ENCODE measurements at places on chromosomes 2 and 18. TPM values are rescaled to one million over a fixed set of nuclear protein-coding genes. Genes with fewer than 3 reads are reported as not detected.

DNA sequence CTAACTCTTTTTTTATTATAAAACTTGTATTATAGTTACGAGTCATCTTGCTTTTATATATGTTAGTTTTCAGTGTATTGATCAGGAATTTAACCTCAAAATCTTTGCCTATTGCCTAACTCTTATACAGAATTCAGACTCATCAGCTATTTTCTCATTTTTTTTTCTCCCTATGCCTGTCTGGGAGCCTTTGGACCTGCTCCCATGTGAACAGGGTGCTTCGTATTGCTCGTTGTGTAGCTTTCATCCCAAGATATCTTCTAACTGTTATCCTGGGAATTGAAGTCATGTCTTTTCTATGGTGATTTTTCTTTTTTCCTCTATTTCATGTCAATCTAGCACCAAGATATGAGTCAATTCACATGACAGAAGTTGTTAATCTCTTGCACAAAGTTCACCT lies 814.0 kb downstream of the SLC4A3 start:
- DNase-seq = no peak

DNA sequence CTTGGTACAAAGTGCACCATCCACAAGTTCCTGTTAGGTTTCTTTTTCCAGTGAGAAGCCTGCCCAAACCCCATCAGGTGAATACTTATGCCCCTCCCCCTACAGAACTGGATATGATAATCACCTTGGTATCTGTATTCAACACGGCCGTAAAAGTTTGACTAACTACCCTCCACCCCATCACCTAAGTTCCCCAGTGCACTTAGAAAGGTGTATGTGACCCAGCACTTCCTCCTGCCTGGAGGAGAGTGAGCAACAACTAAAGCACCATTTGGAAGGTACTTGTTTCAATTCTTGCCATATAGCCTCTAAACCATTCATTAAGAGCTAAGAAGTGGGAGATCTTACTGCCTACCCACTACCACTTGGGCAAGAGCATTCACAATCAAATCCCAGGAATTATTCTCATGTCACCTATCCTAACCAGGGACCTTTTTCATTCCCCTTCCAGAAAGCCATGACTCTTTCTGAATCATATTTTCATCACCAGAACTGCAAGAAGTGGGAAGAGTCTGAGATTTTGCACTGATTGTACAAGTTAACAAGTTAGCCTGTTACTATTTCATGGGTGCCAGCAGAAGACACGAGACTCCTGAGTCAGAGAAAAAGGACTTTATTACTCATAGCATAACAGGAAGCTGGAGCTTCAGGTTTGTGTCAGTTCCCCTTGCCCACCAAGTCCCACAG lies 53.5 kb upstream of the NDUFV2 start:
- DNase-seq = no peak

The TTN gene
- under 0.01 TPM for total RNA-seq

GRCh38 chr2:71827524-71827901 lies 320.1 kb downstream of the CYP26B1 start:
- DNase-seq = no peak

DNA sequence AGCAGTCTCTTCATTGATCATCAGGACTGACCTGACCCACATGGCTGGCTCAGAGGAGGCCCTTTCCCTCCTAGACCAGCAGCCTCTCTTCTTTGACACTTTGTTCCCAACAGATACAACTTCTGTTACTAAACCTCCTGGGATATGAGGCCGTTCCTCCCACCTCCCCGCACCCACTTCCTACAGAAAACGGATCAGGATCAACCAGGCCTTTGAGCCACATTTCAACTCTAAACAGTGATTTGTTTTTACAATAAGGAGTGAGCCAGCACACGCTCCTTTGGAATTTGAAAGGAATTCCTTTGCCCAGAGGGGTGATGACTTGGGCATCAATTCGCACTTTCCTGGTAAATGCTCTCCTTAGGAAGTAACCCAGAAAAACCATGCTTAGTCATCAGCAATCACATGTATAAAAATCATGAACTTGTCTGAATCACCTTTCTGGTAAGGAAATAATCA lies 180.4 kb downstream of the FAM124B start:
- DNase-seq = no peak

DNA sequence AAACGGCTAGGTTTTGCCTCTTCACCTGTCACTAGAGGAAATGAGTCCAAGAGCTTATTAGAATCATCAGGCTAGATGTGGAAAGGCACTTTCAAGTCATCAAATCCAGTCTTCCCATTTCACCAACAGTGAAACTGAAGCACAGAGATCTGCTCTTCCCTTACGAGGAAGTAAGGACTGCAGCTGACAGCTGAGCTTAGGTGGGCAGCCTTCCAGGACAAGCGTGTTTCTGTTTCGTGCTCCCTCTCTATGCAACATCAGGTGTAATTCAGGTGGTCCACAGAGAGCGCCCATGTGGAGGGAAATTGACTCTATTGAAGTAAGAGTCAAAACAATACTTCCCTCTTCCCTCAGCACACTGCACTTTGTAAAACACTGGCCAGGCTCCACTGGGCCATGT lies 5.5 kb downstream of the CYRIA start:
- DNase-seq = no peak
